Lung microvascular endothelial cell (primary cell): ENCODE measurements at places on chromosomes 4 and X. TPM values are rescaled to one million over a fixed set of nuclear protein-coding genes. Genes with fewer than 3 reads are reported as not detected.

- no peak for DNase-seq
Measured at GRCh38 chr4:88597970-88598660, 5.8 kb downstream of the HERC3 start.

DNA sequence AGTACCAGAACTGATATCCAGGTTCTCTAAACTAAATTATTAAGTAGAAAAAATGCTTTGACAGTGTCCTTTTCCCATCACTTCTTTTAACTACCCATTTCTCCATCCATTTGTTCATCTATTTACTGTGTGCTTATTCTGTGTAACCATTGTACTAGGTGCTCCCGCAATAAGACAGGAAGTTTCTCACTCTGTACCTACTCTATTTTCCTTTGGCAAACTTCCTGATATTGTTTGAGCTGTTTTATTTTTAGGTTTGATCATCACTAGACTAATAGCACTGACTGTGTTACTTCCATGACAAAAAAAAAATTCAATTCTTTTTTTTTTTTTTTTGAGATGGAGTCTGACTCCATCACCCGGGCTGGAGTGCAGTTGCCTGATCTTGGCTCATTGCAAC lies 102.5 kb upstream of the CASK start:
- no peak for DNase-seq

DNA sequence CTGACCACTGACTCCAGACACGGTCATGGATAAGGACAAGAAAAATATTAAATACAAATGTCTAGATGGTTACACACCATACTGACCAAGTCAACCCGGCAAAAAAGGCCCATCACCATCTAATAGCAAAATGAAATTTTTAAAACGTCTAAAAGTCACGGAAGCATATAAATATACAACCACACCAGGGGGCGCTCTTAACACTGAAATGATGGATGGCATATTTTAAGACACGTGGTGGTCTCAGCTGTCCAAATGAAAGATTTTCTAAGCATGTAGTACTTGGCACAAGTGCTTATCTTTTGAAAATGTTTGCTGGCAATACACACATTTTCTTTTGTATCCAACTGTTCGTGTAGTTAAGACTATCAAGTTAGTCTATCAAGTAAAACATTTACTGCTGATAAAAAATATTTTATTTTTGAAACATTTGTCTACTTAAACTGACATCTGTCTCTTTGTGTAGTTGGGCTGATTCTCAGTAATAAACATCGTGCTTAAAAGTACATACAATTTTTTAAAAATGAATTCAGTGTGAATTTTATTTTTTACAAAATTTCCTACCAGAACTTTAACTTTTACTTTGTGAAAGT lies 64.6 kb downstream of the COX7B2 start:
- DNase-seq, result peak; percentile 77

DNA sequence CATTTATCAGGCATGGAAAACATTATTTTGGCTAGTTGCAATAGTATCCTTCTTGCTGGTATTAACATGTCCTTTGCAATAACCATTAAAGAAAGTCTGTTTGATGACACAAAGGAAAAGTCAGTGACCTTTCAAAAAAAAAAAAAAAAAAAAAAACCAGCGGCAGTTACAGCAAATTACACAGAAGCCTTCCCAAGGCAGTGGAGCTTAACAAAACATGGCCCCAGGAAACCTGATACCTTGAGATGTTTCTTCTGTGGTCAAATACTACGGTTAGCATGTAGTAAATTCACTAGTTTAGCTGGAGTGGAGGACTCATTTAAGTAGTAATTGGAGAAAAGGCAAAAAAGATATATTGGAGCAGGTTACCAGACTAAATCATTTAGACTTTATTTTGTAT lies 359.1 kb downstream of the DACH2 start:
- DNase-seq, result no peak

GRCh38 chrX:129599996-129600395 lies 54.8 kb downstream of the APLN start:
- no peak for DNase-seq

RGN gene
- total RNA-seq, result 0.20 and 0.65 TPM in 2 replicates

PRRG1 gene
- total RNA-seq, result 14.8 and 19.8 TPM in 2 replicates

PCYT1B gene
- under 0.01 TPM in 2 replicates for total RNA-seq
